WERI-Rb-1 (cell line): ENCODE measurements at places on chromosomes 7 and 10.

DNA sequence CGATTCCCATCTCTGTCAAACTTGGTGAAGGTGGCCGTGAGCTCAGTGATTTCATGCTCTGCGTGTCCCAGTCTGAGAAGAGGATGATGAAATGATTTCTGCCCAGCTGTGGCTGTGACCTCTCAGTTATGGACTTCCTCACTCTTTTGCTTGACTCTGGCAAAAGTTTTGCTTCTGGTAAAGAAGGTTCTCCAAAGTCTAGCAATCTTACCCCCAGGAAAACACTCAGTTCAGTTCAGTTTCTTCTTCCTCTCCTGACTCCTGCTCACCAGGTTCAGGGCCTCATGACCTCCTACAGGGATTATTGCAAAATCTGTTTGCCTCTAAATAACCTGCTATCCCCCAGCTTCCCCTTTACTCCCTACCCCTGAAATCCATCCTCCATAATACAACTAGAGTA is 4.9 kb upstream of the BLOC1S2 start:
- DNase-seq, result no peak

DNA sequence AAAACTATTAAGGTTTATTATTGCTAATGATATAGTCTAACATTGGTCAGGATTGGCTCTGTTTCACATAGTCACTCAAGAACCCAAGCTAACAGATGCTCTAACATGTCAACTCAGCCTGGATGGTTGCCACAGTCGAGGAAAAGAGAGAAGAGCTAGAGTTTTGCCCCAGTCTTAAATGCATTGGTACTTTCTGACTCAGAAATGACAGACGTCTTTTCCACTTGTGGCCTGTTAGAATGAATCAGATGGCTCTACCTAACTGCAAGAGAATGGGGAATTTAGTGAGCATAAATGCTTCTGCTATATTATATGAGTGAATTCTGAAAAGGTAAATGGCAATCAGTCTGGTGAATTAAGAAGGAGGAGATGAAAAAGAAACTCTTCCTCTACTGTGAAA is 13.9 kb downstream of the HECTD2 start:
- DNase-seq, result no peak

DNA sequence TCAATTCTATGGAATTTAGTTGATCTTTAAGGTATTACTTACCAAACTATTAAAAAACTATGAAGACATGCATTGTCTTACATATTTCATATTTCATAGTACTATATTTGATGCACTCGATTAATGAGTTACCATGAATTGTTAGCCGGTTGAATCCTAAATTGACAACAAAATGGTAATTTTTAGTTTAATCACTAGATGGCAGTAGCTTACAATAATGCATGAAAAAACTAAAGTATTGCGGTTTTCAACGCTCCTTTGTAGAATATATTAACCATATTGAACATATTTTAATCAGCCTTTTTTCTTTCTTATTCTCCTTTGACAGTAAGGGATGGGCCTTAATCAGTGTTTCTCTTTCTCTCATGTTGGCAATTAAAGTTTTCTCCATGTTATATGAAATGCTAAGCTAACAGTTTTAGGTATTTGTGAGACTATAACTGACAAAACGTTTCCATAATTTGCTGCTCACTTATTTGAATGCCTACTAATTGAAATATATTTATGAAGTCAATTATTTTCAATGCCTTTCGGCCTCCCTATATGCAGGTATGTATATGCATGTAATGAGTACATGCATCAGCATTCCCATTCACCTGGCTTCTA is 48.5 kb upstream of the ARL4A start:
- DNase-seq, result no peak

DNA sequence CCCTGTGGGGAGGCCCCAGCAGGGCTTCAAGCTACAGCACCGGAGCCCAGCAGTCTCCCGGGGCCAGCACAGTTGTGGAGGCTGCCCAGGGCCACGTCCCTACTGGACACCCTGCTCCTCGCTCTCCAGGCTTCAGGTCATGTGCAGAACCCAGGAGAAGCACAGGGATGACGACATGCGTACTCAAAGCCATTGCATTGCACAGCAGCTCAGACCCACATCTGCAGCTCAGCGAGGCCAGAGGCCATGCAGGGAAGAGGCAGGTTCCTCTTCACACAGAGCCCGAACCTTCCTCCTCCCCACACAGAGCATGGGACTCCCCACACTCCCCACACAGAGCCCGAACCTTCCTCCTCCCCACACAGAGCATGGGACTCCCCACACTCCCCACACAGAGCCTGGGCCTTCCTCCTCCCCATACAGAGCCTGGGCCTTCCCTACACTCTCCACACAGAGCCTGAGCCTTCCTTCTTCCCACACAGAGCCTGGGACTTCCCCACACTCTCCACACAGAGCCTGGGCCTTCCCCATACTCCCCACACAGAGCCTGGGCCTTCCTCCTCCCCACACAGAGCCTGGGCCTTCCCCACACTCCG is 12.3 kb downstream of the CFAP46 start:
- DNase-seq, result no peak

- DNase-seq, result no peak
Observed at GRCh38 chr7:46746695-46747687, 825.9 kb upstream of the IGFBP3 start.

DNA sequence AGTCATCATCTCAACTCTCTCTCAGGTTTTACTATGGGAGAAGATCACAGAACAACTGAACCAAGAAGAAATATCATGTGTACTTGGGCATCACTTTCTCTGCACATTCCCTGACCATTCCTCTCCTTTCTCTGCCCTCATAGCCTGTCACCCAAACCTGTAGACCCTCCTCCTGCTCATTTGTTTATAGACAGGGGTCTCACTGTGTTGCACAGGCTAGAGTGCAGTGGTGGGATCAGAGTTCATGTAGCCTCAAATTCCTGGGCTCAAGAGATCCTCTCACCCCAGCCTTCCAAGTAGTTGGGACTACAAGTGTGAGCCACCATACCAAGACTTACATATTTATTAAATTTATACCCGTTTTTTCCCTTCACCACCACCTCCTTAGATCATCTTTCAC is 260.8 kb upstream of the SLC26A5 start:
- no peak for DNase-seq

- no peak for DNase-seq
Observed at GRCh38 chr7:140333223-140333622, 65.1 kb downstream of the SLC37A3 start.

GRCh38 chr7:132430041-132430855 is 146.0 kb downstream of the PLXNA4 start:
- DNase-seq, result peak; percentile 50

GRCh38 chr7:107394831-107395230 is 75.0 kb upstream of the GPR22 start:
- no peak for DNase-seq

DNA sequence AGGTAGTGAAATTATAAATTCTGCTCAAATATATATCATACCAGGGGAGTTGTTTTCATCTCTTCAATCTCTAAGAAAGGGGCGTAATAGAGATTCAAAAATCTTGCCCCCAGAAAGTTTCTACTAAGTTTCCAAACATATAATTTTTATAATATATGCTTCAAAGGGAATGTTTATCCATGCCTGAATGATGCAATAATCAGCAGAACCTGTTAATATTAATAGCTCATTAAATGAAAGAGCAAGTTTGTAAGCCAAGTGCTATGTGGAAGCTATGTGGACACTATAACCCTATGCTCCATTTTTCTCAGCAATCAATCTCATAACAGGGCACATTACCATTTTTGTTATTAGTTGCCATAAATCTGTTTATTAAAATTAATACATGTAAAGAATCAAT is 25.3 kb downstream of the VPS41 start:
- no peak for DNase-seq

DNA sequence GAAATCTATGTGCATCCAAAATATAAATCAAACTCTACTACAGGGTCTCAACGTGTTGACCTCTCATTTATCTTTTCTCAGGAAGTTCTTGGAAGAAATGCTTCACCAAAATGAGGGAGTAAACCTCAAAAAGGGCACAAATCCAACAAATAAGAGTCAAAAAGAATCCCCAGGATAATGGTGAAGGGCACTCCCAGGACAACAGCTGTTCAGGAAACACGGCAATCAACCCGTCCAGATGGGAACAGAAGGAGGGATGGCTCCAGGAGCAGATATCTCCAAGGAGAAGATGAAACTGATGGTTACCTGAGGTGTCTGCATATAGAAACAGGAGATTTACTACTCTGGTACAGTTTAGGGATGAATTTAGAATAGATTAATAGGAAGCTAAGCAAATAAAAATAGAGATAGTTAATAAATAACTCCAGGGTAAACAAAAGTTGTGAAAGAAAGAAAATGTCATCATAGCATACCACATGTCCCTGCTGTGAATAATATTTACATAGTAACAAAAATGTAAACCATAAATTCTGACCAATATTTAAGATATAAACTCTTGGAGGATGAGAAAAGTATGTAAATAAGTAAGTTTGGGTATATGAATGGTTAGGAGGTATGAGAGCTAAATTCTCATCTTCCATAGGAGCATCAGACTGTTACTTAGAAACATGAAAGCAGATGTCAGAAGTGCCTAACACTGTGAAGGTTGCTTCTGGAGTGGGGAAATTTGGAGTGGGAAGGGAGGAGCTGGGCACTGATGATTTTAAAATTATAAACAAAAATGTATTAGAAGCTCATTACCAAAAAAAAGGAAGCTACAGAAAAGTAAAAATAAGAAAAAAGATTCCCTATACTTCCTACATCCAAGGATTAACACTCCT is 237.5 kb upstream of the HPS1 start:
- no peak for DNase-seq

DNA sequence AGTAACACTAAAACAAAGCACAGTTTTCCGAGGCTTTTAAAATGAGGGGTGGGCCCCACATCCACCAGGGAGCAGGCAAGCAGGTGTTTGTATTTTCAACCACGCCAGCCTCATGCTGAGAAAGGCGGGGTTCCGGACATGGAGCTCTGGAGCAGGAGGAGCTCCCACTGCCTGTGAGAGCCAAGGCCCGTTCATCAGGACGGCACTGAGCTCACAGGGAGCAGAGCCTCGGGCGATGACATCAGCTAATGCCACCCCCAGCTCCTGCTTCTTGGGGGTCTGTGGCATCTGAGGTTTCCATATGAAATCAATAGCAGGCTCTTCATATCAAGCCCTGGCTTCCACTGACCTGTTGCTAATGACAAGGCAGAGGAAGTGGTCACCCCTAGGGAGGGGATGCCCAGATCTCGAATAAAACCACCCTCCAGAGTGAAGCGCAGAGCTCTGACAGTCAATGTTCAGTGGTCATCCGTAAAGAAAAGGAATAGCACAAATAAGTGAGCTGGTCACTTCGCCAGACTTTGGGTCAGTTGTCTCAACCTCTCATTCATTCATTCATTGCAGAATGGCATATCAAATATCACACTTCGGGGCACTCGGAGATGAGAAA is 89.1 kb downstream of the TNS3 start:
- DNase-seq, result no peak

DNA sequence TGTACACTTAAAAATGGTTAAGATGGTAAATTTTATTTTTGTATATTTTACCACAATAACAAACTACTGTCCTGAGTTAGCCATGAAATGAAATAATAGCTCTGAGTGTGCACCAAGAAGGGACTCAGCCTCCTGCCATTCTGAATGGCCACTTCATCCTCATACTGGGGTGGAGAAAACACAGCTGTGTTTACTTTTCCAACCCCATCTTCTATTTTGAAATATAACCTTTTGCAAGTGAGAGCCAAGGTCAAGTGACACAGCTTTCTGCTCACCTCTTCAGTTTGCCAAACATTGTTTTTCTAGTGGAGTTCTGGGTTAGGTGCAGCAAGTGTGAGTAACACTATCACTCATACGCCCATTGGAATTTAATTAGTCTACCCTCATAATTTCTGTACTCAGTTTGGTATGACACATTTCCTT is 107.4 kb upstream of the GLCCI1 start:
- DNase-seq, result no peak

DNA sequence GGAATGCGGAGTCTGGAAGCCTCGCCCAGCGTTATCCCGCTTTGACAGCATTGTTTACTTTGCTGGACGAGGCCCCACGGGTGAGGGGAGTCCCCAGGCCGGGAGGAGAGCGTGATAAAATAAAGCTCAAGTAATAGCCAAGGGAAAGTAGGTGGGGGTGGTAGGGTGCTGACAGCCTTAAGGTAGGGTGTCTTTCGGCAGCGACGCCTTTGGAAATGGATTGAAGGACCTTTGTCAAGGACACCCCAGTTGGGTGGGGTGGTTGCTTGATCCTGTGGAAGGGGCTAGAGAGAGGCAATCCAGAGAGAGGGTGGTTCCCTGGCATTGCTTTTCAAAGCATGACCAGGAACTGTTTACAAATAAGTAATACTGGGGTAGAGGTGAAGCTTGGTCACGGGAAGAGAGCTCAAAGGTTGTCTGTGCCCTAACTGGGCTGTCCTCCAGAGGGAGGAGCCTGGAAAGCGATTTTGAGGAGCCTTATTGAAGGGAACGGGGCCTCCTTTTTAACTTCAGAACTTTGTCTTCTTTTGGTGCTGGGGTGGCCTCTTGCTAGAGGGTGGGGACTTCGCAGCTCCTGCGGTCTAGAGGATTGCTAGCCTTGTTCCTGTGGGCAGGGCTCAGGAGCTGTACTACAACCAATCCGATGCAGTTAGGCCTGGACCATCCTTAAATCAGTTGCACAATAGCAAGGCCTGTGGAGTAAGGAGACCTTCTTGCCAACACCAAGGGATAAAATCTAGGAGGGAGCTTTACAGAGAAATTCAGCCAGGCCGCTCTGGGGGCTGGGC is 1.3 kb downstream of the EIF4EBP2 start:
- peak; percentile 23 for DNase-seq

DNA sequence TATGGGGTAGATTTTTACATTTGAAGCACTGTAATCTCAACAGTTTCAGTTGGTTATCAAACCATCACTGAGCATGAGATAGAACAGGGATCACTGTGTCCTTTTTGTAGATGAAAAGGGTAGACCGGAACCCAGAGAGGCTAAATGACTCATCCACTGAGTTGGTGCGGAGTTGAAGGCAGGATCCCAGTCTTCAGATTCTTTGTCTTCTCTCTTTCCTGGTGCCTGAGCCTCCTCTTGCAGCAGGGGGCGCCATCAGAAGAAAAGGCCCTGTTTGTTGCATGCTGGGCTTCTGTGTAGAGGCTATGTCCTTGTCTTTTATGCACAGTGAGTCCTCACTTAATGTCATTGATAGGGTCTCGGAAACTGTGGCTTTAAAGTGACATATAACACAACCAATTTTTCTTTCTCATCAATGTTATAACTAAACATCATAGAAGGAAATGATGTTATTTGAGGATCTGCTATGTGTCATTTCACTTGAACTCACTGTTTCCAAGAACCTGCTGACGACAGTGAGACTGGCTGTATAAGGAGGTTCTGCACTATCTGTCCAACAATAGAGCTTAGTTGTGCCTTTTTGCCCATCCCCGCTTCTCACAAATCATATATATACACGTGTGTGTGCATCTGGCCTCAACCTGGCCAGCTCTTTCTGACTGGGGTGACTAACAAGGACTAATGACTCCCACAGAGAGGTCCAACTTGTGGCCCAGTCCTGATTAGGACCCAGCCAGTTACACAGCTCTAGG is 14.3 kb downstream of the ZNF282 start:
- peak; percentile 64 for DNase-seq
